ENCODE measurements at places on chromosomes 5 and 9.
A peak's percentile ranks its signal among the peaks of the same experiment; 100 is the strongest.

DNA sequence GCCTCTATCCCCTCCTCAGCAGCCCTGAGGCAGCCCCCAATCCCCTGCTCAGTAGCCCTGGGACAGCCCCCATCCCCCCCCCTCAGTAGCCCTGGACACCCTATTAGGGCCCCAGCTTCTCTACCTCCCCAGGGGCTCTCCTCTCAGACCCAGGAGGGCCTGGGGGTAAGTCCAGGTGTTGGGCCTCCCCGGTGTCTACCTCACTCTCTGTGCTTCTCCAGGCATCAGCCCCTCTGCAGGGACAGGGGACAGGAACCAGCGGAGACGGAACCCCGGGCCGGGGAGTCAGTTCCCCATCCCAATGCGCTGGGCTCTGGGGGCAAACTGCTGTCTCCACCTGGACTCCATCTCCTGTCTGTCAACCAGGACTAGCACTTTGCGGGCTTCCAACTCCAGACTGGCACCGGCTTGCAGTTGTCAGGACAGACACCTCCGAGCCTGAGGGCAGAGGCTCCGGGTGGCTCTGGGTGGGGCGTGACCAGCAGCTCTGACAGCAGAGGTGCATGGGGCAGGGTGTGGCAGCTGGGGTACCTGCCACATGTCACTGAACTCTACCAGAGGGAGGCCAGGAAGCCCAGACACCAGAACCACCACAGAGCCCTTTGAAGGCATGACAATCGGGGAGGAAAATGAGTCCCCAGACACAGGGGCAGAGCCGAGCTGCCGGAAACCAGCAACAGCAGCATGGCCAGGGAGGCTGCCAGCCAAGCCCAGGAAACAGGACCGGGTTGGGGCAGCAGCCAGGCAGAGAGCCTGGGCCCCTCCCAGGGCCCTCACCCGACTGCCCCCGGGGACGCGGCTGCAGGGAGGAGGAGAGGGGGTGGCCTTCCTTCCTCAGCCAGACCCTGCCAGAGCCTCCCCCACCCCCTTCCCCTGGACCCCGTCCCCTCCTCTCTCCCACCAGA lies 17.7 kb upstream of the UBAC1 start:
- DNase-seq, result peak; percentile 38

GRCh38 chr5:96680759-96681470 lies 18.7 kb downstream of the CAST start:
- no peak for DNase-seq

DNA sequence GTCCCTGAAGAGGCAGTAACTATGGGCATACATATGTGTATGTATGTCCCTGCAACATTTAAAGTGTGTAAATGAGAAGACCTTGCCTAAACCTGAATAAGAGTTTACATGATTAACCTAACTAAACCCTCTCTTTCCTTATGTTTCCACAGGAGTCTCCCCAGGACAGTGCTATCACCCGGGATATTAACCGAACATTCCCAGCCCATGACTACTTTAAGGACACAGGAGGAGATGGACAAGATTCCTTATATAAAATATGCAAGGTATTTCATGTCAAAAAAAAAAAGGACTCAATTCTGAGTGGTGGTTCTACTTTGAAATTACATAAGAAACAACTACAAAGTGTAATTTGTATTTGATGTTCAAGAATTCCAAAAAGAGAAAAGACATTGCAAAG lies 31.7 kb downstream of the GPR21 start:
- DNase-seq, result no peak

- DNase-seq, result no peak
Observed at GRCh38 chr5:122350496-122350895, 38.5 kb downstream of the SNCAIP start.

DNA sequence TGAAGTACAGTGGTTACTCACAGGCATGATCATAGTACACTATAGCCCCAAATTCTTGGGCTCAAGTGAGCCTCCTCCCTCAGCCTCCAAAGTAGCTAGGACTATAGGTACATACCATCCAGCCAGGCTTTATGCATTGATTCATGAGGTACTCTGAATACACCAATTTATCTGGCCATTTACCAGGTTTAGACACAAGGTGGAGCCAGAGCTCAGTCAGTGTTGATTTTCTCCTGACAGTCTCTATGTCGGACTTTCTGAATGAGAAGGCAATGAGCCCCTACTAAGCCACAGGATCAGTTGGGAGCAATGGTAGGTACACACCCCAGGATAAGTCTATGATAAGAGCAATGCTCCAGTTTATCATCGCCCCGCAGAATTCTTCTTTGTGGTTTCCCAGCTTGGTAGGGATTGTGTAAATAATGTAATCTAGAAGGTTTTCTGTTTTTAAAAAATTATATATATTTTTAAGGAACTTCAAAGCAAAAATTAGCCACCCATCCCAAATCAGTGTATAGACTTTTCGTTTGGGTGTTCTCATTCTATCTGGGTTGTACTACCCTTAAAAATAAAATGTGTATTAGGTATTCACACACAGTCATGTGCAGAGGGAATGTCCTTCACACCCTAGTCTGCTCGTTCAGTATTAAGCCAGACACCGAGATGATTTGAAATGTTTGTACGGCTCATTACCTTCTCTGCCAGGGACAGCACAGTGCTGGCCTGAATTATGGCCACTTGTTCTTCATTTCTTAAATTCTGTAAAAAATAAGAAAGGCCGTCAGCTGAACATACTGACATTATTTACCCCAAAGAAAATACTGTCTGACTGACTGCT lies 118.4 kb upstream of the DPYSL3 start:
- peak; percentile 10 for DNase-seq

GRCh38 chr5:125150041-125150669 lies 403.7 kb upstream of the ZNF608 start:
- no peak for DNase-seq
